A549 treated with DMSO at 1 μM for 4 hours (cell line): ENCODE measurements at places on chromosomes 12 and 14. TPM values are rescaled to one million over a fixed set of nuclear protein-coding genes. Genes with fewer than 3 reads are reported as not detected.

The MCRS1 gene
- total RNA-seq: 62.7 to 71.4 TPM (median 66.5 TPM) in 5 replicates

The NCOR2 gene
- total RNA-seq: 177 to 244 TPM (median 195 TPM) in 5 replicates

The LRRC10 gene
- not detected in 5 replicates for total RNA-seq

The GZMB gene
- not detected in 5 replicates for total RNA-seq

The P2RX2 gene
- total RNA-seq: not detected in 5 replicates

The BAG5 gene
- 22.7 to 26.7 TPM (median 26.1 TPM) in 5 replicates for total RNA-seq

The ZNF740 gene
- 14.5 to 21.4 TPM (median 19.3 TPM) in 5 replicates for total RNA-seq

The CLEC4A gene
- 0.12 to 0.37 TPM (median 0.19 TPM) in 3 of 5 replicates, not detected in the others for total RNA-seq

The TSPAN19 gene
- total RNA-seq: not detected in 5 replicates

The CLEC4E gene
- total RNA-seq: 0.37 to 0.74 TPM (median 0.41 TPM) in 5 replicates

The RFLNA gene
- total RNA-seq: not detected in 5 replicates

The LUM gene
- total RNA-seq: 0.13 to 0.46 TPM (median 0.19 TPM) in 5 replicates

The TMEM179 gene
- 0.10 to 0.52 TPM (median 0.29 TPM) in 5 replicates for total RNA-seq

The FRMD6 gene
- total RNA-seq: 29.2 to 40.0 TPM (median 34.2 TPM) in 5 replicates

The ZDHHC22 gene
- 0.29 to 0.36 TPM (median 0.33 TPM) in 5 replicates for total RNA-seq

The MAP3K9 gene
- total RNA-seq: 4.3 to 5.5 TPM (median 4.9 TPM) in 5 replicates

The DPY19L2 gene
- total RNA-seq: 1.3 to 2.4 TPM (median 1.8 TPM) in 5 replicates

The DACT1 gene
- total RNA-seq: 0.55 to 1.2 TPM (median 0.77 TPM) in 5 replicates
